Activated T-cell treated with anti-CD3 and anti-CD28 coated beads, Interleukin-2, amount 50 U/mL, for 48 hours (primary cell): ENCODE measurements at places on chromosomes 7 and 10.

- DNase-seq, result no peak
Measured at GRCh38 chr7:791519-791918, 40.8 kb upstream of the SUN1 start.

DNA sequence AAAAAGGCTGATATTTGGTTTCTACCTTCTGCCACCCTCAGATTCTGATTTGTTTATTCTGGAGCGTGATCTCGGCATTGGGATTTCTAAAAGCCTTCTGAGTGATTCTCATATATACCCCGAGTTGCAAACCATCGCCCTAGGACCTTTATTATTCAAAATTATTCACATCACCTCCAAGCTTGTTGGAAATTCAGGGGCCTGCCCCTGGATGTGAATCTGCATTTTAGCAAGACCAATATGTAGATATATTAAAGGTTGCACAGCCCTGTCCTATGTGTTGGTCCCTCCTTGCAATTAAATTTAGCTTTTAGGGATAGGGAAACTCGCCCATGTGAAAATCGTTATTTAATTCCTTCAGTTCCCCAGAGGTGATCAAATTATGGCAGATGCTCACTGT, 9.0 kb upstream of the CHN2 start:
- no peak for DNase-seq

DNA sequence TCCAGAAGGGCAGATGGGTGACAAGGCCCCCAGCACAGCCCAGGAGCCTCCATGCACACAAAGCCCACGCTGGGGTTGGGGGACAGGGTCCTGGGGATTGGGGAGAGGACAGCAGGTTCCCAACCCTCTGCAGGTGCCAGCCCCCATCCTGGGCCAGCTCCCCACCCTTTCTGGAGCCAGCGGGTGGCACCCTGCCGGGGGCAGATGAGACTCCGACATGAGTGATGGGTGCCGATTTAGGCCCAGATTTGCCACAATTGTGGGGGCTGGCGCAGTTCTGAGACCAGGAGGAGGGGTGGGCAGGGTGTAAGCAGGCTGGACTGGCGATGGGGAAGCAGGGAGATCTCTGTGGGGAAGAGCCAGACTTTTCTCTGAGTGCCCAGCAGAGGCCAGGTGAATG, 49.3 kb upstream of the SLF2 start:
- DNase-seq, result no peak

DNA sequence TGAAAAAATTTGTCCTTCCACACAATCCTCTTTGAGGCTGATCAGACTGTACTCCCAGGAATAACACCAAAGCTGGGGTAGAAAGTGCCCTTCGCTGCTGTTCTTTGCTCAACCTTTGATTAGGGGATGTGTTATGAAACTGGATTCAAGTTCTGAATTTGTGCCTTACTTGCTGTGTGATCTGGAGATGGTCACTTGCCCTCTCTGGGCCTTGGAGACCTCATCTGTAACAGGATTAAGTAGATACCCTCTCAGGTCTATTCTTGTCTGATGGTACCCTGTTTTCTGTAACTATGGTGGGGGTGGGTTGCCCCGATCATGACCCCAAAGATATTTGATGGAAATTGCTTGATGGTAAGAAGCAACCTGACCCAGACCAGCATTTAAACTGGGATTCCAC, 368.5 kb downstream of the PLXNA4 start:
- no peak for DNase-seq

DNA sequence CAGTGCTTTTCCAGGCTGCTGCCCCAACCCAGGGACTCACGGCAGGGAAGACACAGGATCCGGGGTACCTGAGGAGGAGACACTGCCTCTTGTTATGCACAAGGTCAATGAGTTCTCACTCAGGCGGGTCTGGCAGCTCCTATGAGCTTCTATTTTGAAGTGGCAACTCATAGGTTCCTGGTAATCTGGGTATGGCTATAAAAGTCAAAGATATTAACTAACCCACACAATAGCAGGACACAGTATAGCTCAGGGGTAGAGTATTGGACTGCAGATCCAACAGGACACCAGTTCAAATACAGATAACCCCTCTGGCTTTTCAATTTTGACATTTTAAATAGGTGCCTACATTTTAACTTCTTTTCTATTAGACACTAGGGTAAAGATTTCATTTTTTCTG, 130.3 kb upstream of the ZNF746 start:
- DNase-seq, result no peak

DNA sequence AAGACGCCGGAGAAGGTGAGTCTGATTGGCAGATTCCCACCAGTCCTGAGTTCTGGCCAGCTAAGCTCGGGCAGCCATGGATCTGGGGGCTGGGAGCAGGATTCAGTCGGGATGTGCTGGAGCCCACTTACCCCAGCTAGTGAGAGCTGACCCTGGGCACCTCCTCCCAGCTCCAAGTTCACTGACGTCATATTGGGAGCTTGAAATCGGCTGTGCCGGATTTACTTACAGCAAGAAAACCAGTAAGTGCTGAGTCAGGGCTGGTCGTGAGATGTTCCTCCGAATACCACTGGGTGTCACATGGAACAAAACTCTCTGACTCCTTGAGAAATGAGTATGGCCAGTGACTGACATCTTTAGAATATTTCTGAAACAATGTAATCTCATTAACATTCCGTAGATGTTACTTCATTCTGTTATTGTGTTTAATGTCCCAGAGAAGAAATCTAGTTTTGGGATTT, 621.2 kb downstream of the SDK1 start:
- DNase-seq, result no peak

DNA sequence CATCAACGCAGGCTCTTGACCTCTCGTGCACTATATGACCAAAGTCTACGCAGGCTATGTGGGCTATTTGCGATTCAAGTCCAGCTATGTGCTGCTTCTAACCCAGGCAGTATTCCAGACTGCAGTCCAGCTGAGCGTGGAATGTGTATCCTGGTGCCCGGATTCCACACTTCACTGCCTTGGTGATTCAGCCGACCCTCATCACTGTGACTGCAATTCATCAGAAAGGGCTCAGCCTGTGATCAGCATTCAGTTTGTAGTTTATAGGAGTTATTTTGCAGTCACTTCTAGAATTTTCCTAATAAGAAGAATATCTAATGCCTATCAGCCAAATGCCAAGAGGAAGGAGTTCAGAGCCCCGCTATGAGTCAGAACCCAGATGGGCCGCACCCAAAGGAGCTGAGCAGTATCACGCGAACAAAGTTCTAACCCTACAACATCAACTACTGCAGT, 119.8 kb upstream of the LANCL2 start:
- DNase-seq, result no peak

DNA sequence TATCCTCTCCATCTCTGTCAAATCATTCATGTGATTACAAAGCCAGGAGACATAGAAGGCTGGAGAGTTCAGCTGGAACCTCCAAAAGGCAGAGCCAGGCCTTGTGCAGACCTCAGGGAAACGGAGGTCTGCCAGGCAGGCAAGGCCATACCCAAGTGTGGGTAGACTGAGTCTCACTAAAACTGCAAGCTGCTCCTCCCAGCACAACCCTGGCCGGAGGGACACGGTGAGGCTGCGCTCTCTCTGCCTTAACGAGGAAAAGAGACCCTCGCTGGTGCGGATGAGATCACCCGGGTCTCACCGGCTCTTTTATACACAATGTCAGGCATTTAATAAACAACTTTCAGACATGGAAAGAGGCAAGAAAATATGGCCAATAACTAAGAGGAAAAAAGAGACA, 66.1 kb upstream of the INPP5A start:
- DNase-seq, result no peak

- DNase-seq, result no peak
Measured at GRCh38 chr7:120714945-120715344, 143.0 kb downstream of the TSPAN12 start.
